ENCODE measurements at places on chromosomes 7 and 10. TPM values are rescaled to one million over a fixed set of nuclear protein-coding genes. Genes with fewer than 3 reads are reported as not detected.

Gene SFTPD
- not detected for total RNA-seq

GRCh38 chr7:118324790-118325449, 100.4 kb downstream of the ANKRD7 start:
- peak; percentile 2 for DNase-seq

DNA sequence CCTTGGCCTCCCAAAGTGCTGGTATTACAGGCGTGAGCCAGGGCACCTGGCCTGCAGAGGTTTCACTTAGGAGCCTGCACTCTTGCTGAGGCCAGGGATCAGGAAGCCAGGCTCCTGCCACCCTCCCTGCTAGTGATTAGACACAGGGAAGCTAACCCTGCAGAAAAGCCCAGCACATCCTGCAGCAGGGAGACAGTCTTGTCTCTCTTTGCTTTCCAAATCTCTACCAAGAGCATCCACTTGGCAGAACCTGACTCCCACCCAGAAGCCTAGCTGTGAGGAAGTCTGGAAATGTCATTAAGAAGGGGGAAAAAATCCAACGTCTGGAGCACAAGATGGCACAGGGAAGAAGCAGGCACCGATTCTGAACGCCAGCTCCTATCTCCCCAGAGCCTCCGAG, 8.0 kb upstream of the FAM171A1 start:
- no peak for DNase-seq

Gene CLDN4
- 1.2 TPM for total RNA-seq

GRCh38 chr7:14891289-14891688, 11.3 kb downstream of the DGKB start:
- DNase-seq: no peak

Gene COL1A2
- 0.26 TPM for total RNA-seq

Gene ZNF25
- total RNA-seq: 2.6 TPM

DNA sequence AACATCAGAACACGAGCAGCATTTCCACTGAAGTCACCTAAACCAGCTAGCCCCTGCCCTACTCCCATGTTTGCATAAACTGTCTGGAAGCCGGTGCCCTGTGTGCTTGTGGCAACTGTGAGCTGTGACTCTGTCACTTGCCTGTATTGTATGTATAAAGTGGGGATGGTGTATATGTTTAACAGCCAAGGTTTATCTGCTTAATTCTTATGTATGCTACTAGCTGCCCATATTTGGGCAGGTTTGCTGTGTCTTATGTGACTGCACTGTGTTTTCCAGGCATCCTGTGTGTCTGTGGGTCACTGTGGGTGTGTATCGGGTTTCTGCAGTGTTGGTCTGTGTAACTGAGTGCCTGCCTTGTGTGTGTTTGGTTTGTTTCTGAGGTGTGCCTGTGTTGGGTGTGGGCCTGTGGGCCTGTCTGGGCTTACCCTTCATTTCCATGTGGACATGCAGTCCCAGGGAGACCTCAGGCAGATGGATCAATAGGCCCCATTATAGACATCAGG, 9.3 kb downstream of the LBX1 start:
- no peak for DNase-seq

DNA sequence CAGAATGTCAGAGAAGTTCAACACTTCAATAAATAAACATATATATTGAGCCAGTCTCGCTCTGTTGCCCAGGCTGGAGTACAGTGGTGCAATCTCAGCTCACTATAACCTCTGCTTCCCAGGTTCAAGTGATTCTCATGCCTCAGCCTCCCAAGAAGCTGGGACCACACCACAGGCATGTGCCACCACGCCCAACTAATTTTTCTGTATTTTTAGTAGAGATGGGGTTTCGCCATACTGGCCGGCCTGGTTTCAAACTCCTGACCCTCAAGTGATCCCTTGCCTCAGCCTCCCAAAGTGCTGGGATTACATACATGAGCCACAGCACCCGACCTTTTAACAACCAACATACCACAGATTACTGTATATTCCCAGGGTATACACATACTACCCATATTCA, 134.2 kb downstream of the JMJD1C start:
- DNase-seq: no peak

- no peak for DNase-seq
These were observed 429.7 kb downstream of the ARL4A start for GRCh38 chr7:13117103-13117502.

Gene METTL27
- 14.4 TPM for total RNA-seq

DNA sequence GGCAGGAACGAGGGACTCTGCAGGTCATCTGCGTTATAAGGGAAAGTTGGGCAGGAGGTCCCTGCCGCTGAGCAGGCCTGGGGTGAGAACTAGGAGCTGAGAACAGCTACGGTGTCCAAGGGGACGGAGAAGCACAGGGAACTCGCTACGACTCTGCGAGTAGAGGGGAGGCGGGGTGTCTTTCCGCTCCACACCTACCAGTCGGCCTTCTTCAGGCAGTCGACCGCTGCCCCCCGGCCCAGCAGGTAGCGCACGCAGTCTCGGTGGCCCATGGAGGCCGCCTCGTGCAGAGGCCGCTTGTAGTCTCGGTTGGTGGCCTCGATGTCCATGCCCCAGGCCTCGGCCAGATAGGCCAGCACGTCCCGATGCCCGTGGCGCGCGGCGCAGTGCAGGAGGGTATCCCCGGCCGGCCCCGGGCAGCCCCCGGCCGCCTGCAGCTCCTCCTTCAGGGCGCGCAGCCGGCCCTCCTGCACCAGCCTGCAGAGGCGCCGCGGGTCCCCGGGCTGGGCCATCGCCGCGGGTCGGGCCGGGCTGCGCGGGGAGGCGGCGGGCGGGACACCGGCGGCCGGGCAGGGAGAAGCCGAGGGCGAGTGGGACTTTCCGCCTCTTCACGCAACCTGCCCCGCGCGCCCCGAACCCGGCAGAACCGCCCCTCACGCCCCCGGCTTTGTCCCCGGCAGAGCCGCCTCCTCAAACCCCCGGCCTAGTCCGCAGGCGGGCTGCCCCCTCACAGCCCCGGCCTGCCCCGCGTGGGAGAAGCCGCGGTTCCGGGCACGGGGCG, 660 bp downstream of the ANKRD16 start:
- peak; percentile 38 for DNase-seq

Gene VCL
- total RNA-seq: 125 TPM

Gene FLNC
- total RNA-seq: 38.6 TPM

Gene TRPV5
- not detected for total RNA-seq

DNA sequence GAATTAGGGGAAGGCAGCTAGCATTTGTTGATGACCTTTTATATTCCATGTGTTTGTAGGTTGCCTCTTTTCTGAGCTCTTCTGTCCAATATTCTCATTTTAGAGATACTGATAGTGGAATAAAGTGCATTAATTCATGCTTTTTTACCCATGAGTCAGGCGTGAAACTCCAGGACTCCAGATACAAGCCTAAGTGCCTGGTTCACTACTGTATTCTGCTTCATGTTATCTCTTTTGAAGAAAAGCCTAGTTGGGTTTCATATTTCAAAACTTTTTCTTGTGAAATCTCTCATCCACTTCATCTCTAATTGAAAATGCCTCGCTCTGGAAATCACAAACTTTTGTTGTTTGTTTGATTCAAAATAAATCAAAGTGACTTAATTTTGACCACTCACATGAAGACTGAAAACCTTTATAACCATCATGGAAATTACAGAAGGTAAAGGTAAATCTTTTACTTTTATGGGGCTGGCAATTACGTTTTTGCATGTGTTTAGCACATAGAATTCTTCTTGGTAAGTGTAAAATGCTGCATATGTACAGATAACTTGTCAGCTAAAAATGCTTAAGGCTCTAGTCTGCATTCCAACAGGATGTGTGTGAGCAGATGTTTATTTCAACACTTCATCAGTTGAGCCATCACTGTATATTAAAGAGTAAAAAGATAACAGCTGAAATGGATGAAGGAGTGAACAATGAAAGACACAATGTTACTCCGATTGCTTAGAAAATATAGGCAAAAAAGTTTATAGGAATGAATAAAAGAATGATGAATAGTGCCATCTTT, 961.8 kb upstream of the CELF2 start:
- DNase-seq: no peak

DNA sequence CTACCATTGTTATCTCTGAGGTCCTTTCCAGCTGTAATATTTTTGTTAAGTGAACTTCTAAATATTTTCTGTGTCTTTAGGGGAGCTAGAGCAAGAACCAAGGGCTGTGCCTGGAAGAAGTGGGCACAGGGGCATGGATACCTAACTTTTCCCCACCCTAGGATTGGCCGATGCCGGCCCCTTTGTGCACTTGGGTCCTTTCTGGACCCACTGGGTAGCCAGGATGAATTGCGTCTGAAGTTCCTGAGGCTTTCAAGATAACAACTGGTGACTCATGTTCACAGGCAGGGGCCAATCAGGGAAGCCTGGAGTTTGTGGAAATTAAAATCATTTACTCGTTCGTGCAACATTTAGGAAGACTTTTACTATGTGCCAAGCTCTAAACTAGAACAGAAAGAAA, 758 bp downstream of the DPCD start:
- DNase-seq: no peak

- no peak for DNase-seq
These were observed 889 bp upstream of the SEMA3A start for GRCh38 chr7:84195295-84196060.

DNA sequence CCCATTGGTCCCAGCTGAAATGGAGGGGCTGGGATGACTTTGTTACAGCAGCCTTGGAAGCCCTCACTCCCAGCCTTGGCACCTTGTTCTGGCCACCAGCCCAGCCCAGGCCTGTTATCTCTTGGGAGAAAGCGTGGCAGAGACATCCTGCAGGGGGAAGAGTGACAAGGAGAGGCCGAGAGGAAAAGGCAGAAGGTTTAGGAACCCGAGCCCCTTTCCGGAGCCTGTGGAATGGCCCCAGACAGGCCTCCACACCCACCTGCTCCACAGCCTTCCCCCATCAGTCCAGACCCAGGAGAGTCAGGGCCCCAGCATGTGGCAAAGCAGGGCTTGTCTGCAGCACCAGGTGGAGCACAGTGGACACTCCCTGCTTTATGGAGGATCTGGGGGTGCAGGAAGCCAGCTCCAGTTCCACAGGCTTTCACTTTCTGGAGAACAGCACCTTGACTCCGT, 24.1 kb upstream of the TRIM8 start:
- DNase-seq: no peak

DNA sequence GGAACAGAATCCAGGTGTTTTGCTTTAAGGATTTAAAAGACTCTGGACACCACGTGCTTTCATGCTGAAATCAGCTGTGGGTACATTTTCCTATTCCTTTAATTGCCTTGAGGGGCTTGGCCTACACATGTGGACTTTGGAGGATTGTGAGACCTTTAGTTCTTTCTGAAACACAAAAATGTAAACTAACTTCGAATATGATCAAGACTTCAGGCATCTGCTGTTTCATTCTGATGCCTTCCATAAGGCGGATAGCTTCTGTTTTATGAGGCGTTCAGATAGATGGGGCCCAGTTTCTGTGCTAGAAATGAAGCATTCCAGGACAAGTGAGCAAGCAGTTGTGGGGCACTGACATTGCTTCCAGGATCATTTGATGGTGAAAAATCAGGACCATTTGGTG, 1.5 kb upstream of the NOBOX start:
- DNase-seq: no peak

Gene NEUROD6
- not detected for total RNA-seq

DNA sequence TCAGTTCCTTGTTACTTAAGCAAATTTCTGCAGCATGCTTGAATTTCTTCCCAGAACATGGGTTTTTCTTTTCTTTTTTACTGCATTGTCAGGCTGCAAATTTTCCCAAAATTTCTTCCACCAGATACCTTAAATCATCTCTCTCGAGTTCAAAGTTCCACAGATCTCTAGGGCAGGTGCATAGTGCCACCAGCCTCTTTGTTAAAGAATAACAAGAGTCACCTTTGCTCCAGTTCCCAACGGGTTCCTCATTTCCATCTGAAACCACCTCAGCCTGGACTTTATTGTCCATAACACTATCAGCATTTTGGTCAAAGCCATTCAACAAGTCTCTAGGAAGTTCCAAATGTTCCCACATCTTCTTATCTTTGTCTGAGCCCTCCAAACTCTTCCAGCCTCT, 389.2 kb downstream of the NXPH1 start:
- DNase-seq: no peak

DNA sequence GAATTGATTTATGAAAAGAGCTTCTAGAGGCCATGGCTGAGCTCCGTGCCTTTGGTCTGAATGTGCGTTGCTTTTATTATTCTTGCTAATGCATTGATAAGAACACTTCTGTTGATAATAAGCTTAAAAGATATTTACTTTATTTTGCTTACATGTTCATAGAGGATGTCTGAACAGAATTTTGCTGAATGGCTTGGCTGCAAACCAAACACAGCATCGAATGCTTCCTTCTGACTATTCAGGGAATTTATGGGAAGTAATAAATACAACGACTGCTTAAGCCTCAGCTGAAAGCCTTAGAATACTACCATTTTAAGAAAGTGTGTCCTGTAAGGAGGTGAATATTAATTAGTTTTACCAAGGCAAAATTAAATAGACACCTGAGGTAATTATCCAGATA, 643.5 kb upstream of the POT1 start:
- DNase-seq: no peak

GRCh38 chr10:77844713-77845445, 81.7 kb downstream of the DLG5 start:
- DNase-seq: peak; percentile 93

DNA sequence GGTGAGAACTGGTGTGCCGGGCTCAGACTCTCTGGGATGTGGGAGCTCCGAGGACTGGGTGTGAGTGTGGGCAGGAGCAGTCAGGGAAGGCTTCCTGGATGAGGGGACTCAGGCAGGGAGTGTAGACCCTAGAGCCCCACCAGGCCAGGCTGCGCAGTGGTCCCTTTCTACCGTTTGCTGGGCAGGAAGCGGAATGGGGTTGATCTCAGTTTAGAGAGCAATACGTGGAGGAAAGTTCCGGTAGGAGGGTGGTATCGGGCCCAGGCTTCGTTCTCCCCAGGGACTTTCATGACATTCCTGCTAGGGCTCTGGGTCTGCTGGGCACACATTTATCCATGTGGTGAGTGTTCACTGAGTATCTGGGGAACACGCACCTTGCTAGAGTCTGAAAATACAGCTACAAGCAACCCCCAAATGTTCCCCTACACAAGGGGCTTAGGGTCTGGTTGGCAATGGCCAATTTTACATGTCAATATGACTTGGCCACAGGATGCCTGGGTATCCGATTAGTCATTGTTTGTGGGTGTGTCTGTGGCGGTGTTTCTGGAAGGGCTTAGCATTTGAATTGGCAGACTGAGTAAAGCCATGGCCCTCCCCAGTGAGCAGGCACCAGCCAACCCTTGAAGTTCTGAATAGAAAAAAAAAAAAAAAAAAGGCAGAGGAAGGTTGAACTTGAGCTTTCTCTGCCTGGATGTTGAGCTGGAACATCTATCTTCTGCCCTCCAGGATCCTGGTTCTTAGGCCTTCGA, 20.8 kb downstream of the GHRHR start:
- peak; percentile 78 for DNase-seq

DNA sequence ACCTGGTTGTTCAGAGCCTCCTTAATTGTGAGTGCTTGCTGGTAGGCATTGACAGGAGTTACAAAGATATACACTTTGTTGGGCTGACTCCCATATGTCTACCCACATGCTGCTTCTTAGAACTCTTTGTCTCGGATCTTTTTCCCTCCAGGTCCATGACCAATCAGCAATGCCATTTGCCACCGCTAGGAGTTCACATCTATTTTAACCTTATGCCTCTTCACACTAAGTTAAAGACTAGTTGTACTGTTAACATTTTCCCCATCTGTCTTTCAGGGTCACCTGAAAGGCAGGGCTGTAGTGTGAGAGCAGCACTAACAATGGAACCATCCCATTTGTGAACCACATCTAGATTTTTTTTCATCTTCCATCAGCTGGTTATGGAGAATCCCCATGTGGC, 226.7 kb upstream of the NPY start:
- no peak for DNase-seq

Gene DNAH11
- 6.1 TPM for total RNA-seq

GRCh38 chr7:85566095-85566794, 379.4 kb upstream of the SEMA3D start:
- no peak for DNase-seq

Gene BEND7
- 5.7 TPM for total RNA-seq

Gene TUBAL3
- total RNA-seq: not detected

GRCh38 chr7:104795086-104795485, 218.9 kb upstream of the KMT2E start:
- DNase-seq: no peak

Measured in HT1080 (cell line).